ENCODE measurements at places on chromosomes 7 and 10.
A peak's percentile ranks its signal among the peaks of the same experiment; 100 is the strongest.

DNA sequence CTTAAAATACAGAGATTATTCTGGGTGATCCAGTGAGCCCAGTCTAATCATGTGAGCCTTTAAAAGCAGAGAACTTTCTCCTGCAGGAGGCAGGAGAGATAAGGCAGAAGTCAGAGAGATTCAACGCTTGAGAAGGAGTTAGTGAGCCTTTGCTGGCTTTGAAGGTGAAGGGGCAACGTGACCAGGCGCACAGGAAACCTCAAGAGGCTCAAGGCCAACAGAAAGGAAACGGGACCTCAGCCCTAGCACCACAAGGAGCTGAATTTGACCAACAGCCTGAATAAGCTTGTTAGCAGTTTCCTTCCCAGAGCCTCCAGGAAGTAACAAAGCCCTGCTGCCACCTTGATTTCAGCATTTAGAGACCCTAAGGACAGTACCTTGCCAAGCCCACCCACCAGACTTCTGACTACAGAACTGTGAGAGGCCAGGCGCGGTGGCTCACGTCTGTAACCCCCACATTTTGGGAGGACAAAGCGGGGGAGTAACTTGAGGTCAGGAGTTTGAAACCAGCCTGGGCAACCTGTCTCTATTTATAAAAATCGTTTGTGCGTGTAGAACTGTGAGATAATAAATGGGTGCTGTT, 87.3 kb upstream of the KAT6B start:
- peak; percentile 13 for DNase-seq

DNA sequence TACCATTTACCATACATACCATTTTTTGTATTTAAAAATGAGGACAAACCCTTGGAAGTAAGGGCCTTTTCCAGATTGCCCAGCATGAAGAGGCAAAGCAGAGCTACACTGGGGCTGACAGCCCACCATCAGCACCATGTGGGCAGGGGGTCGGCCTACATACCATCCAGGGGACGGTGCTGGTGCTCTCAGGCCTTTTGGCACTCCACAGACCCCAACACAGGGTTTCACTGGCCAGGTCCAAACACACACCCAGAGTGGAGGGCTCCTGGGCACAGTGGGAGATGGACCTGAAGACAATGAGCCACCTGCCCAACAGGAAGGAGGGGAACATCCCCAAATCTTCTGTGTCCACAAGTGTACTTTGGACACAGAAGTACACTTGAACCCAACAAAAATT, 69.2 kb upstream of the CAMK2B start:
- no peak for DNase-seq

DNA sequence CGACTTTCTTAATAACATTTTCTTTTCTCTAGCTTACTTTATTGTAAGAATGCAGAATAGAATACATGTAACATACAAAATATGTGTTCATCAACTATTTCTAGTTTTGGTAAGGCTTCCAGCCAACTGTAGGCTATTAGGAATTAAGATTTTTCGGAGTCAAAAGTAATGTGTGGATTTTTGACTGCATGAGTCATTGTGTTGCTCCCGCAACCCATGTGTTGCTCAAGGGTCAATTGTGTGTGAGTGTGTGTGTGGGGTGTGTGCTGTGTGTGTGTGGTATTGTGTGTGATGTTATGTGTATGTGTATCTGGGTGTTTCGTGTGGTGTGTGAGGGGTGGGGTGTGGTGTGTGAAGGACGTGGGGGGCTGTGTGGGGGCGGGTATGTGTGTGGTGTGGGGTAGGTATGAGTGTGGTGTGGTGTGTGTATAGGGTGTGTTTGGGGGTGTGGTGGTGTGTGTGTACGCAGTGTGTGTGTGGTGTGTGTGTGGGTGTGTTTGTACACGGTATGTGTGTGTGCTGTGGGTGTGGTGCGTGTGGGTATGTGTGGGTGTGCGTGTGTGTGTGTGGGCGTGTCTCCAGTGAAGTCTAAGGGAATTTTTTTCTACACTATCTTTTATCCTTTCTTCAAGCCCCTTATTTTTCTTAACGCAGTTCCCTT, 60.5 kb downstream of the RSU1 start:
- DNase-seq, result no peak

GRCh38 chr7:134865001-134865845, 85.8 kb downstream of the CALD1 start:
- DNase-seq, result peak; percentile 62

GRCh38 chr7:33757050-33757449, 148.3 kb upstream of the BMPER start:
- no peak for DNase-seq

- DNase-seq, result no peak
Observed at GRCh38 chr10:11824825-11825224, 1.7 kb downstream of the PROSER2 start.

- DNase-seq, result no peak
Observed at GRCh38 chr7:64630496-64630895, 35.4 kb upstream of the ZNF107 start.

- no peak for DNase-seq
Observed at GRCh38 chr10:48940958-48941357, 1.3 kb upstream of the LRRC18 start.

- DNase-seq, result peak; percentile 55
Observed at GRCh38 chr7:4682621-4683042, 537 bp downstream of the FOXK1 start.

DNA sequence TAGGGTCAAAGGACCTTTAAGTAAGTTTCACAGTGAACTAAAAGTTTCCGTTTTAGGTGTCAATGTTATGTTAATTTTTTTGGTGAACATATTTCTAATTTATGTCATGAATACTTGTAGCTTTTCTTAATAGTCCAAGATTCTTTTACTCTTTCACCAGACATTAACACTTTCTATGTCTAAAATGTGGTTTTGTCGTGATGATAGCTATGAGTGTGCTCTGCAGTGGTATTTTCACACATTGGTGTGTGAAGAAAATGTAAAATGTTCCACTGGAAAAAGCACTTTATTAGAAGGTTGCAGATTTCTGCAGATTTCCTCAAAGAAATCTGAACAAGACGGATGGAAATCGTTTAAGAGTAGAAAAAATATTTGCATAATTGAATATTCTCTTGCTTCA, 561.0 kb upstream of the ANKRD30A start:
- no peak for DNase-seq

DNA sequence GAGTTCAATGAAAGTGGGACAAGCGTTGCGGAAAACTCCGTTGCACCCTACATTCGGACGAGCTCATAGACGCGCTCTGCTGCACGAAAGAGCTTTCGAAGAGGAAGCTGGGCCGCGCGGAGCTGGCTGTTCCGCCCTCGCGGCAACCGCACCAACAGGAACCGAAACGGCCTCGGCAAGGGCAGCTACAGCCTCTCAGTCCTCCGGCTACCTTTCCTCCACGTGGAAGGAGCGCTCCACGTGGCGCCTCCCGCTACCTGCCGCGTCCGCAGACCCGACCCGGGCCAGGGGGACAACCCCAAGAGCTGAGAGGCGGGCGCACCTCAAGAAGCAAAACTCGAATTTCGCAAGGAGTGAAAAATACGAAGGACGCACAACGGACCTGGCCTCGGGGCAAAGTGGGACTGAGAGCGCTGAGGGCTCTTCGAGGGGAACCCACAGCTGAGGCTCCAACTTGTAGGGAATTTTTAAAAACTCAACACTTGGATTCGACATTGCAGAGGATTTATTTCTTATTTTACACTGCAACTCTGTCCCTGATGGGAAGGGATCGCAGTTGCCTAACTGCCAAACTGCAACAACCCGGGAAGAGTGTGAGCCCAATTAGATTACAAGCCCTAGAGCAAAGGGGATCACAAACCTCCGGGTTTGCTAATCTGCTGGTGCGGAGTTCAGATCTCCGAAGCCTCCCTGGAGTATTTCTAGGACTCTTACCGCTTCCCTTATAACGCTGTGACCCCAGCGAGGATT, 1.4 kb downstream of the HPSE2 start:
- peak; percentile 5 for DNase-seq

GRCh38 chr10:7945034-7945433, 109.5 kb upstream of the GATA3 start:
- no peak for DNase-seq

DNA sequence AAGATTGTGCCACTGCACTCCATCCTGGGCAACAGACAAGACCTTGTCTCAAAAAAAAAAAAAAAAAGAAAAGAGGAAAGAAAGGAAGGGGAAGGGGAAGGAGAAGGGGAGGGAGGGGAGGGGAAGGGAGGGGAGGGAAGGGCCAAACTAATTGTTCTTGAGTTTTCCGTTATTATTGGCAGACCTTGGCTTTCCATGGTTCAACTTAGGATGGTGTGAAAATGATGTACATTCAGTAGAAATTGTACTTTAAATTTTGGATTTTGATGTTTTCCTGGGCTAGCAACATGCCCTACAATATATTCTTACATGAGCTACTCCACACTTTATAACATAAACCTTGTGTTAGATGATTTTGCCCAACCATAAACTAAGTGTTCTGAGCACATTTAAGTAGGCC, 1.2 kb upstream of the TMEM72 start:
- no peak for DNase-seq

GRCh38 chr7:131527456-131527855, 29.0 kb downstream of the PODXL start:
- no peak for DNase-seq

GRCh38 chr10:117442521-117442920, 67.3 kb upstream of the PDZD8 start:
- no peak for DNase-seq

GRCh38 chr10:97332591-97333350, 1.8 kb downstream of the FRAT2 start:
- DNase-seq, result no peak

DNA sequence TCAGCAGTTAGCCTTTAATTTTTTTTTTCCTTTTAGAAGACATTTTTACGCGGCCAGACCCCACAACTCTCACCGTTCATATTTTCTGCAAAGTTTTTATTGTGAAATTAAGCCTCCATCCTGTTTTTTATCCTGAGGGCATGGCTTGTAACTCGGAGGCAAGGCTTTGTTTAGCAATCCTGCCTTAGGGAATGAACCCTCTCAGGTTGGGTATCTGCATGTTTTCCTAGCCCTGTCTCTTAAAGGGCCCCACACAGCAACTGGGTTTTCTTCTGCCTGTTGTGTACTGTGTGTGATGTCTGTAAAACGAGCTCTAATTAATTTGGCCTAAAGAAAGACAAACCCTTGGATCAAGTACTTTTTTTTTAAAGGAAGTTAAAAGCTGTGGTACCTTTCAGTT, 130.2 kb upstream of the COBL start:
- DNase-seq, result no peak

DNA sequence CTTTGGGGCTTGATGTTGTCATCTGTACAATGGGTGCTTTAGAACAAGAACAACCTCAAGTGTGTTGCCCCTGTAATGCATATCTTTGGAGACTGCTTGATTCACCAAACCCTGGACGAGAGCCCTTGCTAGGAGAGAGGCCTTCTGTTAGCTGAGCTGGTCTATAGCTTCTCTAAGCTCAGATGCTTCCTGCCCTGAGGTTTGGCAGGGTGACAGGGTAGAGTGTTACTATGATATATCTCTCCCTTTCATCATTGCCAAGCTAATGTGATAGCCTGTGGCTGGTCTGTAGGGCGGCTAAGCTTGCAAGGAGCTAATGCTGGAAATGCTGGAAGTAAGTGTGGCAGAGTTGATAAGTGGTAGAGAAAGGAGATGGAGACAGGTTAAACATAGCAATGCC, 364.1 kb downstream of the RPS24 start:
- DNase-seq, result no peak

DNA sequence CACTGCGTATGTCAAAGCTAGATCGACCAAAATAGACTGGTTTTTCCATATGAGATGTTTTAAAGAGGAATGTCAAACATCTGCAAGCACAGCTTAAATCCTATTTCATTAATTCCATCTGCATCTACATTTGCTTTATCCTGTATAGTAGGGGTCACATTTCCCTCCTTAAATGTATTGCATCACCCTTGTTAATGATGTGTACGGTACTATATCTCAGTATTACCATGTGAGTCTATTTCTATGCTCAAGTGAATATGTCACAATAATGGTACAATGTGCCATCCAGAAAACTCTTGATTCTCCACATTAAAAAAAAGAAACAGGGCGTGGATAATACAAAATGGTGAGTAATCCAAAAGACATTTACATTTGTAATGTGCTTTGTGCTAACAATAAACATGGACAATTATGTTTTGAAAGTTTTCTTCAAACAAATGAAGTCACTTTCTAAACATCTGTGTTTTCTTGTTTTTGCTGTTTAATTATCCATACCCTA, 56.6 kb downstream of the TWIST1 start:
- DNase-seq, result no peak

GRCh38 chr10:83932245-83932644, 207.1 kb upstream of the GHITM start:
- no peak for DNase-seq

DNA sequence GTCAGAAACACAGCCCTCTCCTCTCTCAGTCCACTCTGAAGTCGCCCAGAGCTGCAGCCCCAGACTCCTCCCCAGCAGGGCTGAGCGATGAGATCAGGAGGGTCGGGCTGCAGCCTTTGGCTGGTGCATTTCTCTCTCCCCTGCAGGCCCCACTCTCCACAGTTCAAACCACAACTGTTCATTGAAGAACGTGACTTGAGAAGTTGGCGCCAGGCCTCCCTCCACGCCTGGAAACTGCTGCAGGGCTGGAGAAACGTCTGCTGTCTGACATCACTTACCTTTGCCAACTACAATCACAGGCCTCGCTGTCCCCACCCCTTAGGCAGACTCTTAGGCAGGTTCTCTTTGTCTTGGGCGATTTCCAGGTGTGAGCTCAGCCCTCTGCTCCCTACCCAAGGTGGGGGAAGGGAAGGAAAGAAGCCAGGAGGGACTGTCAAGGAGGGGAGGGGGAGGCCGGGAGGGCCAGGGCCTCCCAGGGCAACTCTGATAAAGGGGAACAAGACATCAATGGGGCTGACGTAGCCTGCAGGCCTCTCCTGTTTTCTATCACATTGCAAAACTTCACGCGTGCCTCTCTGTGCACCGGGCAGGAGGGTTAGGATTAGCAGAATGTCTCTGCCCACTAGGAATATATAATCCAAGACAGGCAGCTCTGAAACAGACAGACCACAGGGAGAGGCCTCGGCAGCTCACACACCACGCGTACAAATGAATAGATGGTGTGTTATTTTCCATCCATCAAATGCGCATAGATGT, 32.7 kb downstream of the CALML5 start:
- no peak for DNase-seq

DNA sequence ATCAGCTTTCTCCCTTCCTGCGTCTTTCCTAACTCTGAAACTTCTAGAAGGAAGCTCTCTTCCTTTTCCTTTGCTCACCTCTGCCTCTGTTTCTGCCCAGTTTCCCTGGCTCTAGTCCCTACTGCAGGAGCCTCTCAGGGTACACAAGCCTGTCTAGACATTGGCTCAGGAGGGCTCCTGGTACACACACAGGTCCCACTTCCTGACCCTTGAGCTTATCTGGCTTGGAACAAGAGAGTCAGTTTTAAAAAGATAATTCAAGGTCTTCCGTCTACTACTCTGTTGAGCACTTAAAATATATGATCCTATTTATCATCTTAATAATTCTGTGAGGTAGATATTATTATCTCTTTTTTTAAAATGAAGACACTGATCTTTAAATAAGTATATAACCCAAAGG, 140.7 kb downstream of the RTKN2 start:
- DNase-seq, result no peak

- peak; percentile 66 for DNase-seq
Observed at GRCh38 chr10:48658243-48658974, 26.3 kb upstream of the WDFY4 start.

- no peak for DNase-seq
Observed at GRCh38 chr7:21044913-21045568, 258.4 kb upstream of the SP8 start.
